Liver (tissue), 10 donors: ENCODE measurements at places on chromosomes 1 and 21. TPM values are rescaled to one million over a fixed set of nuclear protein-coding genes. Genes with fewer than 3 reads are reported as not detected.

The JAM2 gene
- total RNA-seq, result 1.2 TPM

The PALMD gene
- total RNA-seq, result 20.6 TPM

The SPRR2F gene
- not detected for total RNA-seq

The OR6K2 gene
- total RNA-seq, result not detected

DNA sequence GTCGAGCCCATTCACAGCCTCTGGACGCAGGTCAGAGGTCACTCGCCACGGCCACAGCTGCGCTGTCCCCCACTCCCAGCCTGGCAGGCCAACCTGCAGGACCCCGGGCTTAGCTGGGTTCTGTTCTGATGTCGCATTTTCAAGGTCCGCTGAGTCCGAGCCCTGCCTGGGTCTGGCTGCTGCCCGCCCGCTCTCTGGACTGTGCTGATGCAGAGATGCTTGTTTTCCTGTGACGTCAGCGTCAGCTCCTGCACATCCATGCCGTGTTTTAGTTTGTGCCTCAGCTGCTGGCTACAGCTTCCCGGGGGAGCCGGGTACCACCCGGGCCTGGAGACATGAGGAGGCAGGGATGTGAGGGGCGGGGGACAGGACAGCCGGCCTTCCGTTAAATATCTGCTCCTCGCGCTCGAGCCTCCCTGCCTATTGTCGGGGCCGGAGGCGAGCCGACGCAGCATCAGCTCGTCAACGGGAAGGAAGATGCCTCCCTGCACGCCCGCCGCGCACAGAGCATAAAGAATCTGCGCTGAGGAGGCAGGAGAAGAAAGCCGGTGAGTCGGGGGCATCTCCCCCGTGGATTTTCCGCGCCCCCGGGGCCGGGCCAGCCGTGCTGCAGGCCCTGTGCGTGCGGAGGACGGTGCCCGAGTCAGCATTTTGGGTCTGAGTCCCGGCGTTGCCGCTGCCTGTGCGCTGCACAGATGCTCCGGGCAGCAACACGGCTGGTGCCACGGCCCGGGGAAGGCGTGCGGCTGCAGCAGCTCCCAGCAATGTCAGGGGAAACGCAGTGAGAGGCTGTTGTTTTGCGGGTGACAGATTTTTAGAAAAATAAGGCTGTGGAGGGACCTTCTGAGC lies 23.4 kb downstream of the PRKCZ start:
- no peak for DNase-seq
- H3K27ac ChIP-seq, result no peak overlapping the region
- peaks cover 16% of the 10 kb centered on the region for H3K36me3 ChIP-seq
- no peak overlapping the region for H3K4me3 ChIP-seq
- no peaks in the 10 kb centered on the region for H3K4me1 ChIP-seq
- no peaks in the 10 kb centered on the region for H3K27me3 ChIP-seq

- DNase-seq, result no peak
- H3K36me3 ChIP-seq, result no peaks in the 10 kb centered on the region
- H3K27ac ChIP-seq, result no peak overlapping the region
- no peaks in the 10 kb centered on the region for H3K4me1 ChIP-seq
- no peaks in the 10 kb centered on the region for H3K27me3 ChIP-seq
Observed at GRCh38 chr1:40003156-40004093, 37.1 kb upstream of the CAP1 start.

GRCh38 chr1:101846820-101847219 lies 149.9 kb downstream of the OLFM3 start:
- H3K27me3 ChIP-seq, result no peaks in the 10 kb centered on the region
- H3K4me1 ChIP-seq, result no peaks in the 10 kb centered on the region
- H3K36me3 ChIP-seq, result no peaks in the 10 kb centered on the region
- DNase-seq, result no peak
- no peak overlapping the region for H3K4me3 ChIP-seq

DNA sequence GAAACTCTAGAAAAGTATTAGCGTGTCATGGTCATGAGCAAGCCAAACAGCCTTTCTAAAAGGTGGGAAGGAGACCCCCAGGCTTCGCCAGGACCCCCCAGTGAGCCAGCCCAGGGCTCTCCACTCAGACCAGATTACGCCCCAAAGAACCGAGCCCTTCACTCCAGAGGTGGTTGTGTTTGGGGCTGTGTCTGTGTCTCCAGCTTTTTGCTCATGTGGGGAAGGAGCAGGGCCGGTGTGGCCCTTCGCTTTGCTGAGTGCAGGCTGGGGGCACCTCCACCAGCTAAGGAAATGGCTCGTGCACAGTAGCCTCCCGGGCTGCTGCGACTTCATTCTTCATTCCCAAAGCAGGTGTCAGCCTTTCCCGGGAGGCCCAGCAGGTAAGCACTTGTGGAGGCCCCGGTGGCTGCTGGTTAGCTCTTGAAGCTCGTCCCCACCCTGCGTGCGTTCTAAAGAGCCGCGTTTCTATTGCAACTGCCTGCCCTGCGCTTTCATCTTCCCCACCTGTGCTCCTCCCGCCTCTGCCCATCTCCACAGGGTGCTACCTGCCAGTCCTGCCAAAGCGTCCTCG lies 531 bp downstream of the TSPEAR start:
- peak; percentile 27 for DNase-seq
- H3K27me3 ChIP-seq, result peaks cover 39% of the 10 kb centered on the region
- H3K4me1 ChIP-seq, result peaks cover 2% of the 10 kb centered on the region
- no peak overlapping the region for H3K27ac ChIP-seq
- H3K36me3 ChIP-seq, result no peaks in the 10 kb centered on the region

DNA sequence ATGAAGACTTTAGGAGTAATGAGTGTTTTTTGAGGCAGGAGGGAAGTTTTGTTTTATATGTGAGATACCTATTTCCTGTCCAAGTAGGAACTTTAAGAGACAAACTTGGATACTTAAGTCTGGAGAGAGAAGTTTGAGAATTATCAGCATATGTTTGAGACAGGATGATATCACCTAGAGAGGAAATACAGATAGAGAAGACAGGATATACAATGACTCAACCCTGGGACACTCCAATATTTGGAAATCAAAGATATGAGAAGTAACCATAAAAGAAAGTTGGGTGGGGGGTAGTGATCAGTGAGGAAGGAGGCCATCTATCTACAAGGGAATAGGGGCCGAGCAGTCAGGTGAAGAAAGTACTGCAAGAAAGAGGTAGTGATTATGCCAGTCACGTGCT lies 6.5 kb downstream of the LCE7A start:
- H3K4me1 ChIP-seq, result no peaks in the 10 kb centered on the region
- no peaks in the 10 kb centered on the region for H3K27me3 ChIP-seq
- H3K27ac ChIP-seq, result no peak overlapping the region
- H3K36me3 ChIP-seq, result no peaks in the 10 kb centered on the region
- no peak for DNase-seq

DNA sequence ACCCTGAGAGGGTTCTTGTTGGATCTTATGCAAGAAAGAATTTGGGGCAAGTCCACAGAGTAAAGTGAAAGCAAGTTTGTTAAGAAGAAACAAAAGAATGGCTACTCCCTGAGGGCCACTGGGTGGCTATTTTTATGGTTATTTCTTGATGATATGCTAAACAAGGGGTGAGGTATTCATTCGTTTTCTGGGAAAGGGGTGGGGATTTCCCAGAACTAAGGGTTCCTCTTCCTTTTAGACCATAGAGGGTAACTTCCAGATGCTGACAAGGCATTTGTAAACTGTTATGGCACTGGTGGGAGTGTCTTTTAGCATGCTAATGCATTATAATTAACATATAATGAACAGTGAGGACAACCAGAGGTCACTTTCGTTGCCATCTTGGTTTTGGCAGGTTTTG lies 18.2 kb upstream of the IFI6 start:
- H3K4me1 ChIP-seq, result no peaks in the 10 kb centered on the region
- H3K27me3 ChIP-seq, result no peaks in the 10 kb centered on the region
- no peak overlapping the region for H3K27ac ChIP-seq
- no peak overlapping the region for H3K4me3 ChIP-seq

GRCh38 chr21:38120984-38121855 lies 135.6 kb upstream of the KCNJ15 start:
- DNase-seq, result no peak
- no peaks in the 10 kb centered on the region for H3K36me3 ChIP-seq
- no peak overlapping the region for H3K4me3 ChIP-seq
- H3K27ac ChIP-seq, result no peak overlapping the region

GRCh38 chr1:200258447-200259375 lies 151.1 kb downstream of the ZNF281 start:
- H3K27ac ChIP-seq, result no peak overlapping the region
- no peaks in the 10 kb centered on the region for H3K36me3 ChIP-seq
- H3K4me1 ChIP-seq, result peaks cover 4% of the 10 kb centered on the region
- H3K27me3 ChIP-seq, result no peaks in the 10 kb centered on the region
- H3K4me3 ChIP-seq, result no peak overlapping the region

- H3K27ac ChIP-seq, result no peak overlapping the region
- DNase-seq, result no peak
- H3K36me3 ChIP-seq, result no peaks in the 10 kb centered on the region
- H3K4me1 ChIP-seq, result no peaks in the 10 kb centered on the region
Observed at GRCh38 chr1:236342403-236343245, 51.5 kb upstream of the EDARADD start.

DNA sequence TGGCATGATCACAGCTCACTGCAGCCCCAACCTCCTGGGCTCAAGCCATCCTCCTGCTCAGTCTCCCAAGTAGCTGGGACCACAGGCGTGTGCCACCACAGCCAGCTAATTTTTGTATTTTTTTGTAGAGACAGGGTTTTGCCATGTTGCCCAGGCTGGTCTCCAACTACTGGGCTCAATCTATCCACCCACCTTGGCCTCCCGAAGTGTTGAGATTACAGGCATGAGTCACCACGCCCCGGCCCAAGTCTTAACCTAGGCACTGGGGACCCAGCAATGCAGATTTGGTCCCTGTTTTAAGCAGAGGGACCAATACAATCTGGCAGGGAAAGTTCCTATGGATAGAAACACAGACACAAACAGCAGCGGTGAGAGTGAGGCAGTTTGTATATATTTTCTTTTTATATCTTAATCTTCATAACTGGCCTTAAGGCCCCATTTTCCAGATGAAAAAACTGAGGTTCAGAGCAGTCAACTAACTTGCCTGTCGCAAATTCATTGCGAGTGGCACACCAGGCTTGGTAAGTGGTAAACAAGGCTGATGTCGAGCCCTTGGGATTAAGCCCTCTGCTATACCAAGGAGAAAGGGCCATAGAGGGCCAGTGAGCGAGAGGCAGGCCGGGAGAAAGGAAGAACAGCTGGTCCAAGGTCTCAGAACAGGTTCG lies 77.8 kb upstream of the TINAGL1 start:
- no peaks in the 10 kb centered on the region for H3K27me3 ChIP-seq
- DNase-seq, result no peak
- H3K4me1 ChIP-seq, result no peaks in the 10 kb centered on the region
- no peak overlapping the region for H3K27ac ChIP-seq
- H3K36me3 ChIP-seq, result no peaks in the 10 kb centered on the region

GRCh38 chr1:74010206-74010605 lies 187.8 kb downstream of the LRRIQ3 start:
- no peak for DNase-seq
- no peak overlapping the region for H3K4me3 ChIP-seq
- no peaks in the 10 kb centered on the region for H3K27me3 ChIP-seq
- no peaks in the 10 kb centered on the region for H3K36me3 ChIP-seq

GRCh38 chr21:33902349-33902748 lies 13.3 kb downstream of the ATP5PO start:
- H3K27ac ChIP-seq, result peak overlapping the region; percentile 78
- DNase-seq, result no peak
- H3K36me3 ChIP-seq, result peaks cover 30% of the 10 kb centered on the region
- no peaks in the 10 kb centered on the region for H3K27me3 ChIP-seq
- peaks cover 2% of the 10 kb centered on the region for H3K4me1 ChIP-seq
